Activated gamma-delta T cell treated with Interleukin-2 at 50 U/mL for 16 hours (primary cell): ENCODE measurements at places on chromosomes 3 and 15.

DNA sequence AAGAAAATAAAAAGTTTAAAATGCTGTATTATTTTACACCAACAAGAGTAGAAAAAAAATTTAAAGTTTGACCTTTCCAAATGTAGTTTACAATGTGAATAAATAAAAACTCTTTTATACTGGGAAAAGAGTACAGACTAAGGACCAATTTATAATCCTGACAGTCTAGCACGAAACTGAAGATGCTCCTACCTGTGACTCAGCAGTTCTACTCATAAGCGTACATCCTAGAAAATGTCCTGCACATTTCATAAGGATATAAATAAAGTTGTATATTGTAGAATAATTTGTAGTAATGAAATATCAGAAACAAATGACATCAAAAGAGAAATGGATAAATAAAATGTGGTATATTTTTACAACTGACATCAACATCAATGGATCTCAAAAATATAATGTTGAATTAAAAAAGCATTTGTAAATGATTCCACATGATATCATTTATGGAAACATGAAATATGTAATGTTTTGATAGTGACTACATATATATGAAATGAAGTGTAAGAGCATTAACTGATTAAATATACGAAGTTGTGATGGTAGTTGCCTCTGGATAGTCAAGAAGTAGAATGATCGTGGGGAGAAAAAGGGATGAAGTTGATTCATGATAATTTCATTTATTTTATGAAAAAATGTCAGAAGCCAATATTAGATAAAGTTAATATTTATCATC is 161.3 kb upstream of the CBLB start:
- DNase-seq, result no peak

DNA sequence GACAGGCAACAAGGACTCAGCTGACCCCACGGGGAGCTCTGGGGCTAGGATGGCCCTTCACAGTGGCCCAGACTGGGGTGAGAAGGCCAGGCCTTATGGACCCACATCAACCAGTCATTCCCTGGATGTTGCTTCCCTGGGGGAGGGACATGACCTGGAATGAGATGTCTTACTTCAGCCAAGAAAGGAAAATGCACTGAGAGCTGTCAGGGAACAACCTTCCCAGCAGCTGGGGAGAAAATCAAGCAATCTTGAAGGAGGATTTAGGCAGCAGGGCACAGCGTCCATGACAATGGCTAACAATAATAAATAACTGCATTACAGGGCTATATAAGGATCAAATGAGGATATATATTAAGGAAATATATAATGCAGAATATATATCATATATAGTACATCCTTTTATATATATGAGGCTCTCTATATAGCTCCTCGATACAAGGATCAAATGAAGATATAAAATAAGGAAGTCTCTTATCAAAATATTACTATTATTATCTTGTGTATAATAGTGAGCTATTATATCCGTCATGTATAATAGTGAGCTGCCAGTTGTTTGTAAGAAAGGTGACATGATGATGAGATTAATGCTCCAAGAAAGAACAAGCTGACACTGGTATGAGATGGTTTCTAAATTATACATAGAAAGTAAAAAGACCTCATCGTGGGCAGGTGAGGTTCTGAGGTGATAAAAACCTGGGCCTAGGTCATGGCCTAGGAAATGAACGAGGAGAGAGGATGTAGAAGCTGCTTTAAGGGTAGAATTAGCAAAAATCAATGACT is 117.8 kb upstream of the LIPC start:
- no peak for DNase-seq

- no peak for DNase-seq
Observed at GRCh38 chr3:105614288-105615030, 247.8 kb downstream of the ALCAM start.

DNA sequence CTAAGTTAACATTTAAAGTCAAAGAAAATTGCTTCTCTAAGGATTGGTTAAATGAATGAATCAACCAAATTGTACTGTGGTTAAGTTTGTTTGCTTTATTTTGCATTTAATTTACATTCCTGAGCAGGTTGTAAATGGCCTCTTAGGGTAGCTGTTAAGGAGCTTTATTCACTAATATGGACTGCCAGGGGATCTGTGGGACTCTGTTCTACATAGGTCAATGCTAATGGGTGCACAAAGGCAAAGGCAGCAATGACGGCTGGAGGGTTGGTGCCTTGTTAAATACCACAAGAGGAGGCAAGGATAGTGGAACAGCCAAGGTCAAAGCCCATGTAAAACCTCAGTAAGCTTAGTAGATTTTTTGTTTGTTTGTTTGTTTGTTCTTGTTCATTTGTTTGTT is 89.3 kb upstream of the P2RY1 start:
- no peak for DNase-seq

DNA sequence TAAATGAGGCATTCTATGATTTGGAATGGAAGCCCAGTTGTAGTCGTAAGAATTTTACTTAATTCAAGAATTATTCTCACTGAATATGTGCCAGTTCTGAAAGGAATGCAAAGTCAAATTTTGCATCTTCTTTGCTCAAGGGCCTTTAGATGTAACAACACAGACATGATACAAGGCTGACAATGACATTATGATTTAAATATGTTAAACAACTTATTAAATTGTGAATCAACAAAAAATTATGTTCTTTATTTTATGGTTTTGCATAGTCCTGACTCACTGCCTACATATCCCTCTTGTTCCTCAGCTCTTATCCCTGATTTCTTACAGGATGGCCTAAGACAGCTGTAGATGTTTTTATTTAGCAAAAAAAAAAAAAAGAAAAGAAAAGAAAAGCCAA is 170.9 kb upstream of the NR2E3 start:
- DNase-seq, result no peak

DNA sequence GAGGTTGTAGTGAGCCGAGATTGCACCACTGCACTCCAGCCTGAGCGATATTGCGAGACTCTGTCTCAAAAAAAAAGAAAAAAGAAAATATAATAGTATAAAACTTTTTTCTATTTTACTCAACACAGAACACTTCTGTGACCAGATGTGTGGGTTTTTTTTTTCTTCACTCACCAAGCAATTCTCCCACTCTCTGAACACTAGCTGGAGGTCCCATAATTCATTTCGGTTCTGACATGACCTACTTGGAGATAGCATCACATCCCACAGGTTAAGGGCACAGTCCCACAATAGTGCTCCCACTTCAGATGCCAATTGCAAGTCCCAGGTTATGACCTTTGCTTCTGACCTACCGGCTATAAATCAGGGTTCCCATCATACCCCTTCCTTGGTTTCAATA is 35.0 kb downstream of the KAT2B start:
- no peak for DNase-seq

- DNase-seq, result no peak
Observed at GRCh38 chr15:101463270-101463669, 26.2 kb downstream of the PCSK6 start.

DNA sequence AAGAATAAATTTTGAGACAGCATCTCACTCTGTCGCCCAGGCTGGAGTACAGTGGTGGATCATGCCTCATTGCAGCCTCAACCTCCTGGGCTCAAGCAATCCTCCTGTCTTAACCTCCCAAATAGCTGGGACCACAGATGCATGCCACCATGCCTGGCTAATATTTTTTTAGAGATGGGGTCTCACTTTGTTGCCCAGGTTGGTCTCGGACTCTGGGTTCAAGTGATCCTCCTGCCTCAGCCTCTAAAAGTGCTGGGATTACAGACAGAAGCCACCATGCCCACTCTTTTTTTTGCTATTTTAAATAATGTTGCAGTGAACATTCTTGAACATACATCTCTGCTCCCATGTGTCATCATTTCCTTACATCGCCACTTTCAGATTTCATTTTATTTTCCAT is 6.8 kb upstream of the SLC51B start:
- no peak for DNase-seq

- DNase-seq, result no peak
Observed at GRCh38 chr3:4140921-4141320, 162.2 kb upstream of the SETMAR start.

GRCh38 chr15:40650479-40650878 is 44.5 kb upstream of the RAD51 start:
- DNase-seq, result no peak

DNA sequence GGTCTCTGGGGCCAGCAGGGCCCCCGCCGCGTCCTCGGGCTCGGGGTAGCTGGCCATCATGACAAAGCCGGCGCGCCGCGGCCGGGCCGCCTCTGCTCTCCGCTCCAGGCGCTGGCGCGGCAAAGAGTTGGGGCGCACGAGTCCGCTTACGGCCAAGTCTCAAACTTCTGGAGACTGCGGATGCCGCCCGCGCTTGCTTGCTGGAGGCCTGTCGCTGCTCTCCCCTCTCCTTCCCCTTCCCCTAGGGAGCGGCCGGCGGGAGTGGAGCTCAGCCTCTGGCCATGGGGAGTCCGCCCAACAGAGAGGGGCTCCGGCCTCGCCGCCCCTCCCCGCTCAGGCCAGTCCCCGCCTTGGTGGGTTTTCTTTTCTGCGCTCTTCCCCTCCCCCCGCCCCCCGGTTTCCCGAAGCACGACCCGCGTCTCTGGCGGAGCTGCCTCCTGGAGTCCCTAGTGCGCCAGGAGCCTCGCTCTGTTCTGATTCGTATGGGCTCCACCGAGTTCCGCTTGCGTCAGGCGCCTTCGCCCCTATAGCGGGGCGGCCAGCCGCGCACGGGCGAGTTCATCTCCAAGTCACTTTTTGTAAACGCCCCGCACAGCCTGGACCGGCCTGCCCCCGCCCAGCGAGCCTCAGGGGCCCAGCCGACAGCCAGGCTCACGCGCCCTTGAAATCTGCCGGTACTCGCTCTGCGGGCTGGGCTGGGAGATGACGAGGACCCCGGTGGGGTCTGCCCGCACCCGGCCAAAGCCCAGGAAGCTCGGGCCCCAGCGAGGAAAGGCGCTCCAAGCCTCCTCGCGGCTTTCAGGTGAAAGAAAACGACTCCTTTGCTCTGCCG is at the start of the genes FOXL2 and FOXL2NB:
Gene FOXL2, minus strand, starts transcription at position 475 of the 832 bp plus-strand sequence. Its CDS starts 415 bp downstream, at position 60.
Gene FOXL2NB, plus strand, starts transcription at position 555 of the 832 bp plus-strand sequence. Its CDS starts 148 bp downstream, at position 703.
- DNase-seq, result no peak

- no peak for DNase-seq
Observed at GRCh38 chr3:155736381-155736780, 8.5 kb downstream of the PLCH1 start.

DNA sequence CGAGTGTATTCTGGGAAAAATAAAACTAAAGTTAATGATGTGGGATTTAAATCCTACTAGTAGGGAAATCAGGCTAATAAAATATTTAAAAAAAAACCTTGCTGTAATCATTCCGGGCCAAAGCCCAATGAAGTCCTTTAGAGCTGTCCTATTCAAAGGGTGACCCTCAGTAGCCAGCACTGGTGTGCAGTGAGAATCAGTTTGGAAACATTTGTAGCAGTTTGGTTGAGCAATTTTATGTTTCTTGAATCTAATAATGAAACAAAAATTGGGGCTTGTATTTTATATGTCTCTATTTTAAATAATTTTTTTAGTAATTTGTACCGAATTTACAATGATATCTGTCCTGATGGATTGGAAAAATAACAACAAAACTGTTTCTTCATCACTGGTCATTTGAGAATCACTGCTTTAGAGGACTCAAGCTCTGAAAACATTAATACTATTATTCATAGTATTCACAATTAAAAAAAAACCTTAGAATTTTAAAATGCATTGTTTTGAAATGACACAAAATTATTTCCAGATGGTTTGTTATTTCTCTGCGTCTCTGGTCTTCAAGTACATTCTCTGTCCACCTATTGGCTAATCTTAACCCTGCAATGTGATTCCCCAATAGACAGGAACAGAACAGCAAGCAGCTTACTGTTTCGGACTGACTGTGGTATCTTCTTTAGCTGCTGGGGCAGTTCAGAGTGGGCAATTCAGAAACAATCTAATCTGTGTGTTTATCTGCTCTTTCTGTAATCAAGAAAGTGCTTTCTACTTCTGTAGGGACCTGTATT is 71.2 kb downstream of the OTOL1 start:
- no peak for DNase-seq
